ENCODE measurements at places on chromosomes 13 and 19. TPM values are rescaled to one million over a fixed set of nuclear protein-coding genes. Genes with fewer than 3 reads are reported as not detected.

- DNase-seq = no peak
Measured at GRCh38 chr13:48748681-48749080, 95.0 kb downstream of the CYSLTR2 start.

DNA sequence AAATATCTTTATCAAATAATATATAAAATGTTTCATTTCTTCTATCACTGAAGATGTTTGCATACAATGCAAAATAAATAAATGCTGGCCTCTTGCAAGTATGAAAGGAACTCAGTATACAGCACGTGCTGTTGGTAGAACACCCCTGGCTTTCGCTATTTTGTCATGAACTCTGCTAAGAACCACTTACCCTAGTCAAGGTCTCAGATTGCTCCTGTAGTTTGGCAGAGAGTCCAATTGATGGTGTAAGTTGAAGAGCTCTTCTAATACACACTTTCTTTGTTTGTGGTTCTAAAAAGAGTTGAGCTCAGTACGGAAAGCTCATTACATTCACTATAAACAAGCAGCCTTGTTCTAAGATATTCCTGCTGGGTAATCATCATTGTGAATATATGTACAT is 1258.9 kb downstream of the EFNB2 start:
- DNase-seq = no peak

DNA sequence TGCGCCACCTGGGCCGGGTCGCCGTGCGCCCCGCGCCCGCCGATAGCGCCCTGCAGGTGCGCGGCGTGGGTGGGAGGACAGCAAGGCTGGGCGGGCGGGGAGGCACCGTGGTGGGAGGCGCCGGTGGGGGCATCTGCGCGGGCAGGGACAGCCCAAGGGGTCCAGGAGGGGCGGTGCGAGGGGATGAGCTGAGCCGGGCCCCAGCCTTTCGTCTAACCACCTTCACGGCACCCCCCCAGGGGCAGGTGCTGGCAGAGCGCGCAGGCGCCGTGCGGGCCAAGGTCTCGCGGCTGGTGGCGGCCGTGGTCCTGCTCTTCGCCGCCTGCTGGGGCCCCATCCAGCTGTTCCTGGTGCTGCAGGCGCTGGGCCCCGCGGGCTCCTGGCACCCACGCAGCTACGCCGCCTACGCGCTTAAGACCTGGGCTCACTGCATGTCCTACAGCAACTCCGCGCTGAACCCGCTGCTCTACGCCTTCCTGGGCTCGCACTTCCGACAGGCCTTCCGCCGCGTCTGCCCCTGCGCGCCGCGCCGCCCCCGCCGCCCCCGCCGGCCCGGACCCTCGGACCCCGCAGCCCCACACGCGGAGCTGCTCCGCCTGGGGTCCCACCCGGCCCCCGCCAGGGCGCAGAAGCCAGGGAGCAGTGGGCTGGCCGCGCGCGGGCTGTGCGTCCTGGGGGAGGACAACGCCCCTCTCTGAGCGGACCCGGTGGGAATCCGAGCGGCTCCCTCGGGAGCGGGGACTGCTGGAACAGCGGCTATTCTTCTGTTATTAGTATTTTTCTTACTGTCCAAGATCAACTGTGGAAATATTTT is 3.1 kb downstream of the KISS1R start:
- no peak for DNase-seq

GRCh38 chr19:16205205-16206045 is 7.7 kb downstream of the AP1M1 start:
- no peak for DNase-seq

GRCh38 chr13:22801402-22802003 is 379.3 kb upstream of the SGCG start:
- no peak for DNase-seq

DNA sequence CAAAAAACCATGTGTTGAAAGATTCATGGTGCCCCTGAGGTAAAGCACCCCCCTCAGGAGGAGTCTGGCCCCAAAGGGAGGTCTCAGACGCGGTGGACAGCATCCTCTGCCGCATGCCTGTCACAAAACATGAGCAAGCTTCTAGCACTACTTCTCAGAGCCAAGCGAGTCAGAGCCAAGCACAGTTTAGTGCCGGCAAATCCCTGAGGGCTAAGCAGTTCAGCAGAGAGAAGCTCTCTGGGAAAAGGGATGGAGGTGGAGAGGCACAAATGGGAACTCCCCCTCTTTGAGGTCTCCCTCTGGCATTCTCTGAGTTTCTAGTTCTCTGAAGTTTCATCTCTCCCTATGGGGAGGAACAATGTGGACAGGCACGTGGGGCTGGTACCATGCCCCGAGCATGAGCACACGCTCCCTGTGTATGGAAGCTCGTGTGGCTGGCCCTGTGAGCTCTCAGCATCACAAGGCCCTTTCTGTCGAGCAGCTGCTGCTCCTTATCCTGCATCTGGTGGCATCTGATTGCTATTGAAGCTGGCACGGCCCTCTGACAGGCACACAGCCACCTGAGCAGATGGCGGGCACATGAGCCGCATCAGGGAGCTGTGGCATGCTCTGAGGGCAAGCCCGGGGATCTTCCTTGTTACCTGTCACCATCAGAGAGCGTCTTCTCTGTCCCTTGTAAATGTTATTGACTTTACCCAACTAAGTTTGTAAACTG is 325.1 kb downstream of the SLC7A1 start:
- DNase-seq = no peak

DNA sequence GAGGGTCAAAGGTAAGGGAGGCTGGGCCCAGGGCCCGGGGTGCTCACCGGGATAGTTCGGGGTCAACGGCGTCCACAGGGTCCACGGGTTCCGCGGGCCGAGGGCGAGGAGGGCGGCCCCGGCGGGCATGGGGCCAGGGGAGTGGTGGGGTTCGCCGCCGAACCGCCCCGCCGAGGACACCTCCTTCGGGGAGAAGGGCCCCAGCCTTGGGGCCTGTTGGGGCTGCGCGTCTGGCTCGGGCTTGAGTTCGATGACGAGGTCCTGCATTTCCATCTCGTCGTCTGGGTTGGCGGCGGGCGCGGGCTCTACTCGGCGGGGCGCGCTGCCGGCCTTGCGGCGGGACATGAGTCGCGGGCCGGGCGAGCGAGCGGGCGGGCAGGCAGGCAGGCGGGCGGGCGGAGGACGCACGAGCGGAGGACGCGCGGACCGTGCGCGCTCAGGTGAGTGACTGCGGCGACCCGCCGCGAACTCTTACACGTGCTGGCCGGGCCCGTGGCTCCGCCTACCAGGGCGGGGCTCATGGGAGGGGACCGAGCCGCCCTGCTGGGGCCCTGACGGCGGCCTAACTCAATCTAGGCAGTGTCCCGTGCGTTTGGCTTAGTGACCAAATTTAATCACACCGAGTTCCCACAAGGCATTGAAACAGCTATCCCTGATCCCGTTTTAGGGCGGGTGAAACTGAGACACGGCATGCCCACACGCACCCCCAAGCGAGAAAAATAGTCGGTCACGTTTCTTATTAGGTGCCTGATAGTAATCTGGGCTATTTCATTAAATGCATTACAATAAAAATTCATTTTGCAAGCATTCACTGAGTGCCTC is at the start of gene ZNF296:
ZNF296 (minus strand) TSS at position 450 of the 822 bp plus-strand sequence; CDS start at position 345, 105 bp downstream.
- DNase-seq = peak; percentile 88

Gene ZNF888
- 5.9 TPM for polyA plus RNA-seq

Gene RNF113B
- polyA plus RNA-seq = not detected
